Right lobe of liver (tissue), 6 donors: ENCODE measurements at places on chromosomes 2 and 18. TPM values are rescaled to one million over a fixed set of nuclear protein-coding genes. Genes with fewer than 3 reads are reported as not detected.

Gene CHST9
- 3.8 TPM for total RNA-seq

DNA sequence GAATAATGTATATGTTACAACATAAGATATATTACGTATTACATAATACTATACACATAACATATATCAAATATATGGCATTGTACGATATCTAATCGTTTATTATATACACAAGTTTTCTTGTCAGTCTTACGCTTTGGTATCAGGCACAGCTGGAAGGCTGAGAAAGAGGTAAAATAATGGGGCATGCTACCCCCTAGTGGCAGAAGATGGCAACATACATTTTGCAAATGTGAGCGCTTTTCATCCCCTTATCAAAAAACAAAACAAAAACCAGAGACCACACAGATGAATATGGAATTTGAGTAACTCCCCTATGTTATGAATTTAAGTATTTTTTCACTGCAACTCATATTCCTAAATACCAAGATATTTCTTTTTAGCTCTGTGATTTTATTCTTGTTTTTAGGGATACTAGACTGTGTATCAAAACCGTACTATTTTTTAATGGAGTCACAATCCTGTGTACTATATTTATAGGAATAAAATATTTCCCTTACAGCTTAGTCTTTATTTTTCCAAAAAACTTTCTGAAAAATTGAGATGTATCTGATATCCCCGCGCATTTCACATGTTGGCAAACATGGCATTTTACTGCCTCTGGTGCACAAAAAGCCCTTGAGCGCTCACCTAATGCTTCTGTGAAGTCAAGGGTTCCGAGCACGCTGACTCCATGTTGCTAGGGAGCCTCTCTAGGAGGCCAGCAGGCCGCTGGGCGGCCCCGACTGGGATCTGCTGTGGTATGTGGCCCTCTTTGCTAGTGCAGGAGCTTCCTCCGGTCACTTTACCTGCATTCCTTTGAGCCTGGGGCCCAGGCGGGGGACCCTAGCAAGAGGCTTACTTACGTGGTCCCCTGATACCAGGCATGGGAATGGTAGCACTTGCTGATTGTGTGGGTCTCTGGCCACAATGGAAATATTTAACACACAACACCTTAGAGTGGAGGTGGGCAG lies 62.5 kb downstream of the SLC4A3 start:
- H3K4me3 ChIP-seq = no peak overlapping the region
- no peak overlapping the region for H3K27ac ChIP-seq
- H3K36me3 ChIP-seq = no peaks in the 10 kb centered on the region
- DNase-seq = no peak
- no peaks in the 10 kb centered on the region for H3K27me3 ChIP-seq
- no peaks in the 10 kb centered on the region for H3K4me1 ChIP-seq

DNA sequence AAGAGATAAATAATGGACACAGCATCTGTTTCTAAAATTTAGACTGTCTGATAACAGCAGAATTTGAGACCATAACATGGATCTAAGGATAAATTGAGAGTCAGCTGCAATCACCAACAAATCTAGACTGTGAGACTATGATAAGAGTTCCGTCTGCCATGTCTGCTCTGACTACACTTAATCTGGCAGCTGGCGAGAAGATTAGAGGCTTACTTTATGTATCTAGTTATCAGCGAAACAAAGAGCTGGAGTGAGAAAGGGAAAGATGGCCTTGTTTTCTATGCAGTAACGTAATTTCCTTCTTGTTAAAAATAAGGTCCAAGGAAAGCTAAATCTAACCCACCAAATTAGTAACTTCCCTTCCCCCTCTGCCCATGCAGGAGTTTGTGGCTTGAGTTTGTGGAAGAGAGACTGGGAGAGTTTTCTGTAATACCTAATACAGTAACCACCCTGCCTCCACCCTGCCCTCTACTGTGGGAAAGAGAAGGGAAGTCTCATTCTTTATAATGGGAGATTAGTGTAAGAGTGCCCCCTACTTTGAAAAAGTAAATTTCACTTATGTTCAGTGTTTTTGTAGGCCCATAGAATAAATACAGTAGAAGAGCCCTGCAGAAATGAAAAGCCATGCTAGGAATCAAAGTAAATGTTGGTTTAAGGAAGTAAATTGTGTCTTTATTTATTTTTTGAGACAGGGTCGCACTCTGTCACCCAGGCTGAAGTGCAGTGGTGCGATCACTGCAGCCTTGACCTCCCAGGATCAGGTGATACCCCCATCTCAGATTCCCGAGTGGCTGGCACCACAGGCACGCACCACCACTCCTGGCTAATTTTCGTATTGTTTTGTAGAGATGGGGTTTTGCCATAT lies 27.5 kb downstream of the EML4 start:
- H3K36me3 ChIP-seq = no peaks in the 10 kb centered on the region
- no peaks in the 10 kb centered on the region for H3K27me3 ChIP-seq
- H3K27ac ChIP-seq = peak overlapping the region; percentile 37
- no peak overlapping the region for H3K4me3 ChIP-seq

DNA sequence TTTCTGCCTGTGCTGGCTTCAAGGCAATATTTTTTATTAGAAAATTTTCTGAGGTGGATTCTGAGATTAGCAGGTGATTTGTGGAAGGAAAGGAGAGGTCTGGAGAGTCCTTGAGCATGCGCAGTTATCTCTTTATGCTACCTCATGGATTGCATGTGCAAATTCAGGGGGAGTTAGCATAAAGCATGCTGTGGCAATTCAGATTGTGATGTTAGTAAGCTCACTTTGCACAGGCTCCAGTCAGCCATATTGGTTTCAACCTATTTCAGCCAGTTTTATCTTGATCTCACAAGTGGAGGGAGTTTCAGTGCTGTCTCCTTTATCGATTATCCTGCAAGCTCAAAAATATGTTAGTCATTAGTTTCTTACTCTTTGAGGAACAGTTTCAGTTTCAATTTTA lies 2012.3 kb upstream of the PIK3C3 start:
- no peak for DNase-seq
- H3K4me1 ChIP-seq = no peaks in the 10 kb centered on the region
- H3K27ac ChIP-seq = no peak overlapping the region
- H3K4me3 ChIP-seq = no peak overlapping the region

GRCh38 chr18:67243799-67244587 lies 272.5 kb downstream of the DSEL start:
- no peaks in the 10 kb centered on the region for H3K36me3 ChIP-seq
- no peaks in the 10 kb centered on the region for H3K27me3 ChIP-seq
- no peak overlapping the region for H3K4me3 ChIP-seq
- no peak for DNase-seq
- H3K27ac ChIP-seq = no peak overlapping the region
